WTC11 (cell line): ENCODE measurements at places on chromosomes 6 and 20.

DNA sequence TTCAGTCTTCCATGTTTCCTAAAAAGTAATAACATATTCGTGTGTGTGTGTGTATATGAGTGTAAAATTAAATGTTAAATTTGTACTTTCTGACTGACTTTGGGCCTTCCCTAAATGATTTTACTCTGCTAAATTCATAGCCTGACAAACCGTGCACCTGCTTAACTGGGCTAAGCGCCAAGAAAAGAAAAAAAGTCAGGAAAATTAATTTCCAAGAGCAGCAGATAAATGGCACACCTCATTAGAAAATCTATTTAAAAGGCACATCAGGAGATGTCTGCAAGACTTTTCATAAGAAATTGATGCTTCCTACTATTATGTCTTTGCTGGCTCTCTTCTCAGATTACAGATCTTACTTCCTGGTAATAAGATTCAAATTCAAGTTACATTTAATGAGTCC is 72.4 kb downstream of the TRDN start:
- DNase-seq: no peak

- DNase-seq: no peak
Observed at GRCh38 chr6:25042984-25043725, 107.4 kb upstream of the RIPOR2 start.

GRCh38 chr6:112237595-112237994 is 16.8 kb downstream of the LAMA4 start:
- no peak for DNase-seq

DNA sequence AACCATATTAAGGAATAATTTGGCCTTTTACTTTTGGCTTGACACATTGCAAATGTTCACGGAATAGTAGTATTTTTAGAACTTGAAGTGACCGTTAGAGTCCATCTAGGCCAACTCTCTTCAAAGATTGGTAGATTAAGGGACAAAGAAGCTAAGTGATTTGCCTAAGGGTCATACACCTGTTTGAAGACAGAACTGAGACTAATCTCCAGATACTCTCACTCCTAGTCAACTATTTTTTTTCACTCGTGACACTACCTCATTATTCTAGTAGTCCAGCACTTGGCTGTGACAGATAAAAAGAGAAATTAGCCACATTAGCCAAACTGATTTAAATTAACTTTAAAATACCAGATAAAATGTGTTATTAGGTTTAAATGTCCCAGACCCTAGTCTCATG is 10.6 kb downstream of the ACSS2 start:
- DNase-seq: no peak

DNA sequence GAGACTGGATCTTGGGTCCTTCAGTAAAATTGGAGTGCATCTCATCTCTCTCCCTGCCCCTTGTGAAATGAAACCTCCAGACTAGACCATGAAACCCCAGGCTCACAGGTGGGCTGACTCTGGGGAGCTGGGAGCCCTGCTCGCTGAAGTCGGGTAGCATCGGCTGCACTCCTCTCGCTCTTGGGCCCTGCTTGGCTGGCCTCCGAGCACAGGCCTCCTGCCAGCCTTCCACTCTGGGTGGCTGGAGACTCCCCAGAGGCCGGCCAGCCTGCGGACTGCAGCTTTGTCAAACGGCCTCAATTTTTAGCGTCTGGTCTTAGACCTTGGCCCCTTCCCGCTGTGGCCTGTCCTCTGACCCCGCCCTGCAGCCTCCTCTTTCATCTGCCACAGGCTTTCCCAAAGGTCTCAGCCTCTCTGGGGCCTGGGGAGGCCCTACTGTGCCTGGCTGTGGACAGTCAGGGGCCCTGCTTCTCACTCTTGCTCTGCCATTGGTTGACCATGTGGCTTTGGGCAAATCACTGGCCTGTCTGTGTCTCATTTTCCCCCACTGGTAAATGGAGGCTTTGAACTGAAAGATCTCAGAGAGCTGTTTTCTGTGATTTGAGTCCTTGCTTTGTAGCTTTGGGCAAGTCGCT is 45.1 kb downstream of the SRC start:
- no peak for DNase-seq

GRCh38 chr6:169921217-169921616 is 169.8 kb downstream of the ERMARD start:
- no peak for DNase-seq

DNA sequence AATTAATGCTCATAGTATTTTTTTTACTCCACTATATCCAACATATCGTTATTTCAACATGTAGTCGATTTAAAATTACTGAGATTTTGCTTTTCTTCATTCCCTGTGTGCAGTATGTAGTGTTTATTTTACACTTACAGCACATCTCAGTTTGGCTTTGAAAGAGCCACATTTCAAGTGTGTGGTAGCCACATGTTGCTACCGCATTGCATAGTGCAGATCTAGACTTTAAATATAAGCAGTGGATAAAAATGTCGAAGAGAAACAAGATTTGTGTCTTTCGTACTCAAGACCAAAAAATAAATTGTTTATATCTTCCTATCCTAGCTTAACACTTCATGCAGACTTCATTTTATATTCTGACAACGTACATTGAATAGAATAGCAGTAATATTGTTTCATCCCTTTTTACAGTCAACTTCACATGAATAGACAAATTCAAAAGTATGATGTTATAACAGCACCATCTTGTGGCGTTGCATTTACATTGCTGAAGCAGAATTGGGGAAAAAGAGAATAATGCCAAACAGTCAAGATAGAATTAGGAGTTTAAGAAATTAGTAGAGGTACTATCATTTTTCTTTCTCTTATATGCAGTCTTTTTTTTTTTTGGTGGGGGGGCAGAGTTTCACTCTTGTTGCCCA is 29.9 kb downstream of the FBXO5 start:
- DNase-seq: no peak

DNA sequence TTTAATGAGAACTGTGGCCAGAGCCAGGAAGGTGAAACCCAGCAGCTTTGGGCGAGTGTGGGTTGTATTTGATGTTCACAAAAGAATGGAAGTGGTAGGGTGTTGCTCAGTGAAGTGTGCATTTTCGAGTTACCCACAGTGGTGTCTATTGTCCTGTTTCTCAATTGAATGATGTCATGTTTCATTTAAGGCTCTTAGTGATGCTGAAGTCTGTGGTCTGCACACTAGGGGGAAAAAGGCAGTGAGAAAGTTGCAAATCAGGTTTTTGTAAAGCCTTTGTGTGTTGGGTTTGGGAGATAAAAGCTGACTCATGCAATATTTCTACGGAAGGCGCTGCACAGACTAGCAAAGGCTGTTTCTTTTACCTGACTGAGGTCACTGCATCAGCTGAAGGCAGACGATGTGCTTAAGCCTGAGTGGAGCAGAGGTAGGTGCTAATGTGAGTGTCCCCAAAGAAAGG is 121.1 kb downstream of the PLEKHG1 start:
- DNase-seq: no peak

DNA sequence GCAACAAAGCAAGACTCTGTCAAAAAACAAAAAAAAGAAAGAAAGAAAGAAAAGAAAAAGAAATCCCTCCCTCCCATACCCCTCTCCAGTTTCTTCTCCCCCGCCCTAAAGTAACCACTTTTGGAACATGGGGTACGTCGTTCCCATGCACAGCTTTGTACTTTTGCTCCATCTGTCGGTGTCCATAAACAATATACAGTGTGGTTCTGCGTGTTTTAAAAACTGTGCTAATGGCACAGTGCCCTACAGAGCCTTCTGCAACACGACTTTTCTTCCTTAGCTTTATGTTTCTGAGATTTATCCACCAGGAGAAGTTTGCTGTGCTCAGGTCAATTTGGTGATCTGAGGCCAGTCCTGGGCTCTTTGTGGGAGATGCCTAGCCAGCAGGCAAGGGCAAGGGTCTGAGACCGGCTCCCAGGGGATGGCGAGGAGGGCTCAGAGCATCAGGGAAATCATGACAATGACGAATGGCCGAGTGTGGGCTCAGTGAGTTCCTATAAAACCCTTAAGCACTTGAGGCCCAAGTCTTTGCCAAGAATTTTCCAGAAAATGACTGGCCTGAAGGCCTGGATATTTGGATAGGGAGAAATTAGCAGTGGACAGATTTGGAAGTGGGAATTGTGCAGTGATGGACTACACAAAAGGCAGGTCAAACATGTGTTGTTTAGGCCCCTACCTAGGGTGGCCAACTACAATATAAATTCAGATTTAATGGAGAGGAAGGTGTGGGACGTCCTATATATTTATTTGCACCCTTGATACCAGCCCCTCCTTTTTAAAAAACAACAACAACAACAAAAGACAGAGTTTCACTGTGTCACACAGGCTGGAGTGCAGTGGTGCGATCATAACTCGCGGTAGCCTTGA is 1.9 kb upstream of the BCAS4 start:
- no peak for DNase-seq
